Activated CD4-positive, alpha-beta T cell treated with anti-CD3 and anti-CD28 coated beads for 24 hours (primary cell): ENCODE measurements at places on chromosomes 6 and 20.

DNA sequence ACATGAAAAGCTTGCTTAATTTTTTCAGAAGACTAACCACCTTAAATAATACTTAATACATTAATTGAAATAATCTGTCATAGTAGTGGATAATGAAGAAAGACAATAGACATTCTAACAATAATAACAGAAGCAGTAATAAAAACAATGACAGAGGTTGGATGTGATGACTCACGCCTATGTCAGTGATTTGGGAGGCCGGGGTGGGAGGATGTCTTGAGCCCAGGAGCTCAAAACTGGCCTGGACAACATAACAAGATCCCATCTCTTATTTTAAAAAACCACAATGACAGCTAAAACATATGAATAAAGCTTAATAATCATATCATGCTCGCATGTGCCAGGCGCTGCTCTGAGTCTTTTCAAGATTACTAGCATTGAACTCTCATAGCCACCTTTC, 105.5 kb downstream of the IPCEF1 start:
- no peak for DNase-seq

GRCh38 chr20:37954626-37955025, 51.7 kb downstream of the VSTM2L start:
- no peak for DNase-seq

- DNase-seq, result no peak
Measured at GRCh38 chr6:69915346-69915745, 49.0 kb downstream of the COL19A1 start.

GRCh38 chr6:166573511-166574216, 12.8 kb downstream of the RAMACL start:
- no peak for DNase-seq

DNA sequence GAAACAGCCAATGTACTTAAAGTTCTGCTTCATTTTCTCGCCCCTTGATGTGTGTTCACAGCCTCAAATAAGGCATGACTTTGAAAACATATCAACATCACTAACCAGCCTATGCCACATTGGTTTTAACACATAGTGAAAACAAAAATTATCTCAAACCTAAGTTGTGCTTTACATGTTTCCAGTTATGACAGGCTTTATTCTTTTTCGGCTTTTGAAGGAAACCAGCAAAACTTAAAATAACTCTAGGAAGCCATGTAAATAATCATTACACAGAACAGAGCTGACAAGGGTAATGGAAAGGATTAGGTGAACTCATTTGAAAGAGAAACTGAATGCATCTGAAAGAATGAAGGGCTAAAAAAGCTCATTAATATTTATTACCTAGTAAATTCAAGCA, 42.1 kb downstream of the BMP5 start:
- DNase-seq, result no peak

DNA sequence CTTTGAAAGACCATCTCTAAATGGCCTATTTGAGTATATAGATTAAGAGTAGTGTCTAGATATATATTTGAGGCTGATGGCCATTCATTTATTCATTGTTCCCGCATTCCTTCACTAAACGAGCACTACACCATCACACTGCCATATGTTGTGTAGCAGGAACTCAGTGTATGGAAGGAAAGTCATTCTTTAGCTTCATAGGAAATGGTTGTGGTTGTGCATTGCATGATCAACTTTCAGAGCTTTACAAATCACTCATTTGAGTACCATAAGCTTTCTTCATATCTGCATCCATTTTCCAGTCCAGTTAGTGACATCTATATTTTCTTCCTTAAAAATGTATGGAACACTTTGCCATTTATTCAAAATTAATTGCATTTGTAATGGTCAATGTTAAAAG, 97.9 kb downstream of the ARID1B start:
- no peak for DNase-seq
